ENCODE measurements at places on chromosomes 13 and 19. TPM values are rescaled to one million over a fixed set of nuclear protein-coding genes. Genes with fewer than 3 reads are reported as not detected.

Gene HIPK4
- total RNA-seq, result not detected

Gene PODNL1
- 0.72 TPM for total RNA-seq

Gene DMPK
- total RNA-seq, result 28.1 TPM

Gene DKKL1
- not detected for total RNA-seq

GRCh38 chr13:68261105-68261504 lies 1031.0 kb upstream of the PCDH9 start:
- H3K4me1 ChIP-seq, result peaks cover 6% of the 10 kb centered on the region
- no peaks in the 10 kb centered on the region for H3K36me3 ChIP-seq
- DNase-seq, result no peak

DNA sequence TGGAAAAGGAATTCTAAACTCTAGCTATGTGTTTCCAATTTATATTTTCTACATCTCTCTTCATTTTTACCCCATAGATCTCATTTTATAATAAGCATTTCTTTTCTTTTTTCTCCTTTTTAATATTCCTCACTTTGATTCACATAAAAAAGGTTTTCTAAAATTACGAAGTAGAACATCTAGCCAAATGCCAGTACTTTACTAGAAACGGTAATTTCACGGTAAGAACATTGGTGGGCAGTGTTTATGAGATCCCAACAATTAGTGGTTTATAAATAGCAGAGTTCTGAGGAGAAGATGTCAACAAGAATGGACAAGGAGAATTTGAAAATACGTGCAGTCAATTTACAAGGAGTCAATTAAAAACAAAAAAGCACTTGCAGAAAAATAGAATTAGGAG lies 94.8 kb downstream of the PCDH9 start:
- H3K27me3 ChIP-seq, result no peaks in the 10 kb centered on the region
- no peak overlapping the region for H3K27ac ChIP-seq
- no peak for DNase-seq
- no peaks in the 10 kb centered on the region for H3K4me1 ChIP-seq
- H3K4me3 ChIP-seq, result no peak overlapping the region

- H3K4me1 ChIP-seq, result peaks cover 49% of the 10 kb centered on the region
- DNase-seq, result peak; percentile 88
- no peaks in the 10 kb centered on the region for H3K36me3 ChIP-seq
- H3K4me3 ChIP-seq, result peak overlapping the region; percentile 65
- H3K27me3 ChIP-seq, result no peaks in the 10 kb centered on the region
Observed at GRCh38 chr19:39308531-39309304, 11.9 kb downstream of the LRFN1 start.

GRCh38 chr13:38954291-38954690 lies 36.3 kb downstream of the STOML3 start:
- H3K4me1 ChIP-seq, result no peaks in the 10 kb centered on the region
- H3K4me3 ChIP-seq, result no peak overlapping the region
- no peak for DNase-seq
- no peaks in the 10 kb centered on the region for H3K36me3 ChIP-seq

GRCh38 chr19:41691268-41691970 lies 3.3 kb upstream of the CEACAM7 start:
- no peaks in the 10 kb centered on the region for H3K4me1 ChIP-seq
- H3K27me3 ChIP-seq, result no peaks in the 10 kb centered on the region
- no peak for DNase-seq
- H3K36me3 ChIP-seq, result no peaks in the 10 kb centered on the region

DNA sequence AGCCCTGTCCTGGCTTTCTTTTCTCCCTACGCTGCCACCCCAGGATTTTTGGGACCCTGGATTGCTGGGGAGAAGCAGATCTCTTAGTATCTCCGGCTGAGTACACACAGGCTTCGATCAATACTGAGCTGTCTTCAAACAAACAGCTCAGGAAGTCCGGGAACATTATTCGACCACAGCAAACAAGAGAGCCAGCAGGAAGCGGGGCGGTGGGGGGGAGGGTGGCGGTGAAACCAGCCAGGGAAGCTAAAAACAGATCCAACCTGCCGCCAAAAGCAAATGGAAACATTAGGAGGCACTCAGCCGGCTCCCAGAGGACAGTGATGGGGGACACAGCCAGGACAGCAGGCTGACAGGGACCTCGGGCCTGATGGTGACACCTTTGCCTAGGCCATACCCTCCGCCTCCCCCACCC lies 12.2 kb upstream of the BCAM start:
- H3K36me3 ChIP-seq, result peaks cover 10% of the 10 kb centered on the region
- H3K27me3 ChIP-seq, result no peaks in the 10 kb centered on the region
- DNase-seq, result no peak
- no peak overlapping the region for H3K27ac ChIP-seq
- peaks cover 6% of the 10 kb centered on the region for H3K4me1 ChIP-seq

DNA sequence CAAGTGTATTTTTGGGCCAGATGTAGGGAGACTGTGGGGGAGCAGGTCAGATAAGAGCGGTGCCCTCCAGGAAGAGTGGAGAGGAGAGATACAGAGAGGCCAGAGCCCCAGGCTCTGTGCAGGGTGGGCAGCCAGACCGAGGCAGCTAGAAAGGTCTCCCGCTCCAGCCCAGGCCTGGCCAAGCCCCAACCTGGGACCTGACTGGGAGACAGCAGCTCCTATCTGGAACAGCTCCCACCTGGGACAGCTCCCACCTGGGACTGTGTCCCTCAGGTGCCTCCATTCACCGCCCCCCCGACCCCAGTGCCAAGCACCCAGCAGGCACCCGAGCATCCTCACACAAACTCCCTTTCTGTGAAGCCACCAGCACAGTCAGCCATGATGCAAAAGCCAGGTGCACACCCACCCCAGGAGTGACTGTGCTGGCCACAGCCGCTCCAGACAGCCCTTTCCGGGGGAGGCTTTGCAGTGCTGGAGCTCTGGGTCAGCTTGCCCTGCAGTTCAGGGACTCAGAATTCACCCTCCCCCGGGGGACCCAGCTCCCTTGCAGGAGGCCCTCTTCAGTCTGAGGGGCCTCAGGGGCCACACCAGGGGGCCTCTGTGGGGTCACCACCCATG lies 2.1 kb upstream of the GRTP1 start:
- no peak for DNase-seq
- peak overlapping the region; percentile 60 for H3K27ac ChIP-seq
- H3K4me1 ChIP-seq, result no peaks in the 10 kb centered on the region
- H3K4me3 ChIP-seq, result no peak overlapping the region
- H3K36me3 ChIP-seq, result no peaks in the 10 kb centered on the region
- no peaks in the 10 kb centered on the region for H3K27me3 ChIP-seq

GRCh38 chr13:110835721-110836604 lies 78.9 kb downstream of the ANKRD10 start:
- DNase-seq, result no peak
- no peaks in the 10 kb centered on the region for H3K36me3 ChIP-seq
- no peak overlapping the region for H3K27ac ChIP-seq
- no peaks in the 10 kb centered on the region for H3K27me3 ChIP-seq

DNA sequence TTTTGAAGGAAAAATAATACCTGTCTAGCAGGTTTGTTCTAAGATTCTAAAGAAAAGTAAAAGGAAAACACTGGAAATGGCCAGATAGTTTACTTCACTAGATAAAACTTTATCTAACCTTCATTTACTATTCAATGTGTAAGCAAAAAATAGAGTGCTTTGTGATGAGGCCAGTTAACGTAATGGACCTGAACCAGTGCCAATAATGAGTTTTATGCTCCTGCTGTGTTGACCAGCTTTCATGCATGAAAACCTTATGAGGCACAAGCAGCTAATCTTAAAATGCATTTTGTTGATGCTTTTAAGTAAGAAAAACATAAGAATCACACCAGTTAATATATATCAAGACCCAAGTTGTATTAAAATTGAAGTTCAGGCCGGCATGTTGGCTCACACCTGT lies 617.2 kb upstream of the GPC6 start:
- no peak for DNase-seq
- no peaks in the 10 kb centered on the region for H3K36me3 ChIP-seq
- no peaks in the 10 kb centered on the region for H3K4me1 ChIP-seq

- DNase-seq, result no peak
- H3K27me3 ChIP-seq, result no peaks in the 10 kb centered on the region
- no peak overlapping the region for H3K4me3 ChIP-seq
- no peaks in the 10 kb centered on the region for H3K36me3 ChIP-seq
- H3K27ac ChIP-seq, result peak overlapping the region; percentile 64
Observed at GRCh38 chr19:53647792-53648191, 16.0 kb downstream of the DPRX start.

DNA sequence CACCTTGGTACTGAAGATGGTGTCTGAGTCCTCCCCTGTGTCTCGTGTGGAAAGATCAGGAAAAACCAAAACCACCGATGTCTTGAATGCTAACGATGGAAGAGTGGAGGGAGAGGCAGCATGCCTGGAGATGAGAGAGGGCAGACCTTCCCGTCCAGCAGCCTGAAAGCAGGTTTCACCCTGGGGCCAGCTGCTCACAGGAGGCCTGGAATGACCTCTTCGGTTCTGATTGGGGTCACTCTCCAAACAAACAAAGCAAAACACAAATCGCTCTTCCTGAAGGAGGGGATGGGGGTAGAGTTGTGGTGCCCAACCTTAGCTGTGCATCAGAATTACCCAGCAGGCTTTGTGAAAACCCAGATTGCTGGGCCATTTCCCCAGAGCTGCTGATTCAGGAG lies 142.3 kb upstream of the SOX1 start:
- no peak overlapping the region for H3K27ac ChIP-seq
- H3K36me3 ChIP-seq, result no peaks in the 10 kb centered on the region
- no peaks in the 10 kb centered on the region for H3K4me1 ChIP-seq

DNA sequence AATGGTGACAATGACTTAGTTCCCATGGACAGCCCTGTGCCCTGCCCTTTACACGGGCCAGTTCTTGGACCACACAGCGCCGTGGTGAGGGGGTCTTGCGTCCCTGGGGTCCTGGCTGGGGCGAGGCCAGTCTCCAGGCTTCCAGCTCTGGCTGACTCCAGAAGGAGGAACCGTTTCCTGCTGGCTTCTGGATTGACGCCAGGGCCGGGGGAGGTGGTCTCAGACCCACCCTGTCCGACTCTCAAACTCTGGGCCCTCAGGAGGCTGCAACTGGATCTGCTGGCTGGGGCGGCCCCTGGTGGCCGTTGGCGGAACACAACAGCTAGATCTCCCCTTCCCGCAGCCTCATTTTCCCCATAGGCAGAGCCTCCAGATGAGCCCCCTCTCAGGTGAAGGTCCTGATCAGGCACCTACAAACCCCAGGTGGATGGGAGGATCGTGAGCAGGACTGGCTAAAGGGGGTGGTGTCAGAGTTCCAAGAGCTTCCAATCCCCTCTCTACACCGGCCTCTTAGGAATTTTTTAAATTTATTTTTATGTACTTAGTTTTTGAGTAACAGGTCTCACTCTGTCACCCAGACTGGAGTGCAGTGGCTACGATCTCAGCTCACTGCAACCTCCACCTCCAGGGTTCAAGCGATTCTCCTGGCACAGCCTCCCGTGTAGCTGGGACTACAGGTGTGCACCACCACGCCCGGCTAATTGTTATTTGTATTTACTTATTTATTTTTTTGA lies 8.0 kb downstream of the CCDC194 start:
- no peak overlapping the region for H3K4me3 ChIP-seq
- no peaks in the 10 kb centered on the region for H3K36me3 ChIP-seq
- H3K27me3 ChIP-seq, result no peaks in the 10 kb centered on the region
- H3K4me1 ChIP-seq, result no peaks in the 10 kb centered on the region
- DNase-seq, result peak; percentile 52
- no peak overlapping the region for H3K27ac ChIP-seq

DNA sequence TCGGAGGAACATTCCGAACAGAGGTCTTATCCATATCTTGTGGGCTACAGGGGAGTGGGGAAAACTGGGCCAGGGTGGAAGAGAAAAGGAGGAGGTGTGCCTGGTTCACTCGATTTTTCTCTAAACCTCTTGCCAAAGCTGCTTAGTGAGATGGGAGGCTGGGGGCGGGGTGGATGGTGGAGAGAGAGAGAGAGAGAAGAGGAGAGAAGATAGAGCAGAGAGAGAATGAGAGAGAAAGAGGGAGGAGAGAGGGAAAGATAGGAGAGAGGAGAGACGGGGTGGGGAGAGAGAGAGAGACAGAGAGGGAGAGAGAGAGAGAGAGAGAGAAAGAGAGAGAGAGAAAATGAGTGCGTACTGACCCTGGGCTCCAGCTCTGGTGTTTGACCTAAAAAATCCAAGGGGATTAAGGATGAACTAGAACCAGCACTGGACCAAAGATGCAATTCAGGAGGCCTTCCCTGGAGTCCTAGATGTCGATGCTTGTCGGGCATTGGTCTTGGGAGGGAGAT lies 14.1 kb downstream of the NOVA2 start:
- no peak for DNase-seq
- H3K4me1 ChIP-seq, result no peaks in the 10 kb centered on the region
- H3K36me3 ChIP-seq, result no peaks in the 10 kb centered on the region

GRCh38 chr19:33231511-33231910 lies 5.9 kb upstream of the SLC7A10 start:
- no peak overlapping the region for H3K27ac ChIP-seq
- H3K4me3 ChIP-seq, result no peak overlapping the region
- no peak for DNase-seq

DNA sequence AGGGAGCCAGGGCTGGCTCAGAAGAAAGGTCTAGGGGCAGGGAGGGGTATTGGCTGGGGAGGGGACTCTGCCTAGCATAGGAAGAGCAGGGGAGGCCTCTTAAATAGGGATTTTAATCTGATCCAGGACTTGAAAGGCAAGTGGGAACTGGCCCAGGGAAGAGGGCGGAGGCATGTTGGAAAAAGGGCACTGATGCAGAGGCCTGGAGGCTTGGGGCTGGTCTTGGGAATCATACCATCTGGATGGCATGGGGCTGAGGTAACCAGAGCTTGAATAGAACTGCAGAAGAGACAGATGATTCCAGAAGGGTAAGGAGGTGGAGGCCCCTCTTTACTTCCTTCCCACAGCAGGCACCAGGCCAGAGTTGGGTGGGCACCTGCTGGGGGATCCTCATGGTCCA lies 29.1 kb downstream of the CERS4 start:
- DNase-seq, result no peak
- peaks cover 3% of the 10 kb centered on the region for H3K36me3 ChIP-seq
- no peaks in the 10 kb centered on the region for H3K4me1 ChIP-seq
- no peak overlapping the region for H3K27ac ChIP-seq
- no peaks in the 10 kb centered on the region for H3K27me3 ChIP-seq

DNA sequence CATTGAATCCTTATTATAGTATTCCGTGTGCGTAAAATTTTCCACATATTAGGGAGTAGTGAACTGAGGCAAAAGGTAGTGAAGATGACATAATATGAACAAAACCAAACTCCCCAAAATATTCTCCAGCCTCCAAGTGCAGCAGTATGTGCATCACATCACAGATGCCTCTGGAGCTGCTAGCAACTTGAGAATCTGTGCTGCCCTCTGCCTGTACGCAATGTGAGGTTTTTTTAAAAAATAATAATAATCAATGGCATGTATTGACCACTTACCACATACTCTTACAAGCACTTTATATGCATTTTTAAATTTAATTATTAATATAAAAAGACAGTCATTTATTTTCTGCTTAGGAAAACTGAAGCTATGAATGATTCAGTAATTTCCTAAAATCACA lies 583.0 kb upstream of the SPRY2 start:
- no peak overlapping the region for H3K27ac ChIP-seq
- H3K4me1 ChIP-seq, result no peaks in the 10 kb centered on the region
- no peak overlapping the region for H3K4me3 ChIP-seq
- no peaks in the 10 kb centered on the region for H3K27me3 ChIP-seq
- DNase-seq, result no peak
- no peaks in the 10 kb centered on the region for H3K36me3 ChIP-seq

- H3K4me1 ChIP-seq, result peaks cover 17% of the 10 kb centered on the region
- H3K27me3 ChIP-seq, result no peaks in the 10 kb centered on the region
Observed at GRCh38 chr19:674282-675151, 1.7 kb upstream of the FSTL3 start.

GRCh38 chr13:64810750-64811149 lies 2419.4 kb downstream of the PCDH9 start:
- H3K36me3 ChIP-seq, result no peaks in the 10 kb centered on the region
- H3K4me3 ChIP-seq, result no peak overlapping the region
- no peak for DNase-seq
- H3K27ac ChIP-seq, result no peak overlapping the region
- no peaks in the 10 kb centered on the region for H3K4me1 ChIP-seq

- H3K4me3 ChIP-seq, result no peak overlapping the region
- H3K4me1 ChIP-seq, result no peaks in the 10 kb centered on the region
- H3K27ac ChIP-seq, result no peak overlapping the region
- no peak for DNase-seq
Observed at GRCh38 chr19:33443638-33444561, 70.4 kb downstream of the CEBPG start.
